Stimulated activated CD4-positive, alpha-beta T cell treated with anti-CD3 and anti-CD28 coated beads, TNF-alpha, amount 100 ng/mL, for 24 hours (primary cell): ENCODE measurements at places on chromosomes 7 and 10.

DNA sequence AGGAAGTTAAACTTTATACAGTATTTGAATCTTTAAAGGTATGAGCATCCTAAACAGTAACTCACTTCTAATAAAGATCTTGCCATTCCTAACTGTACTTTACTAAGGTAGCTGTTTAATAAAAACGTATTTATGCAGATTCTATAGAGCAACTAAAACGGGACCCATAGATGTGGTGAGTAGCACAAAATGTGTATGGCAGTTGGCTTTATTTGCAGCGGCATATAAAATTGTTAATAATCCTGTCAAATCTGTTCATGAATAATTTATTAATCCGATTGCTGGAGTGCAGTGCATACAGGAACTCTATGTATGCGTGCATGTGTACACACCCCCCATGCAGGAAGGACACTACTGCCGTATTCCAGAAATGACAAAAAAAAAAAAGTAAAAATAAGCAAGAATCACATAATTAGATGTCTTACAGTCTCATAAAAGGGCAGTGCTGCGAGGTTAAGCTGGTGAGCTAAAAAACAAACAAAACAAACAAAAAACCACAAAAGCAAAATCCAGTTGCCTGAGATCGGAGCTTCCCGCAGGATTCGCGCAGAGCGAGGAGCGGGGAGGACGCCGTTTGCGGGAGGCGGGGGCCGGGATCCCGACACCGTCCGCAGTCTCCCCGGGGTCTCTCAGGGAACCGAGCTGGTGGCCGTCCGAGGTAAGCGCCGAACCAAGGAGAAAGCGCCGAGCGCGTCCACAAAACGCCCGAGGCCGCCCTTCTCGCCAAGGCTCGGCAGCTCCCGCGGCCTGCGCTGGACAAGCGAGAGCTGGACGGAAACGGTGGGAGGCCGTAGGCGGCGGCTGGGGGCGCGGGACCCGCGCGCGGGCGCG, 518 bp upstream of the COMMD3 start:
- DNase-seq, result no peak

- no peak for DNase-seq
Measured at GRCh38 chr7:51374936-51375335, 58.3 kb upstream of the COBL start.

GRCh38 chr10:2851566-2851965, 215.8 kb upstream of the PFKP start:
- DNase-seq, result no peak

- DNase-seq, result no peak
Measured at GRCh38 chr10:47452495-47453140, 31.3 kb downstream of the ANXA8 start.

GRCh38 chr7:37901890-37902524, 14.6 kb downstream of the SFRP4 start:
- DNase-seq, result no peak

DNA sequence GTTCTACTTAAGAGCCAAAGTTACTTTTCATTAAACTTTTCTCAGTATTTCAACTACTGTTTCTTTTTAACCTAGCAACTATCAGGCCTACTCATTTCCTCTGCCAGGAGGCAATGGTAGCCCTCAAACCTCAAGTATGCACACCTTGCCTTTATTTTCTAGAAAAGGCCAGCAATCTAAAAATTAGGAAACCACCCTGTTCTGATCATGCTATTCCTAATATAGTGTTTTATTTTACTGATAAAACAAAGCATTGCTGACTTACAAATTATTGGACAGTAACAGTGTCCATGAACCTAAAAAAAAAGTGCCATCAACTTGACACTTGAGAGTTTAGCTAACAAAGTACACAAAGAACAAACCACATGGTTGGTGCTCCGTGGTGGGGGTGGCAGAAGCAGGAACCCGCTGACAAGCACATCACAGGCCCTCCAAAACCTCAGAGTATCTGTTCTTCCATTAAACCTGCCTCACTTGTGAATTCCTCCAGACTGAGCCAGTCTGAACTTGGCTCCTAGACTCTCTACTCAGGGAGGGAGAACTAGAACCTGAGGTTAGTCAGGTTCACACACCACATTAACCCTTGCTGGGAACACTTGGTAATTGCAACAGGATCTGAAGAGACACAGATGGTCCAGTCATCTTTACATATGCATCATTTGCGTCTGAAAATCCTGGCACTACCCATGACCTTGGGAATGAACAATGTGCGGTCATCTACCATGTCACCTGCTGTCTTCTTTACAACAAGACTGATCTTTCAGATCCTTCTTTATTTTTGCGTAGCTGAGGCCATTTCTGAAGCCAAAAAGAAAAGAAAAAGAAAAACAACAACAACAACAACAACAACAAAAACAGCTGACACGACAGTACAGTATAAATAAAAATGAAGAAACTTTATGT, 31.9 kb downstream of the PIP4K2A start:
- peak; percentile 38 for DNase-seq

DNA sequence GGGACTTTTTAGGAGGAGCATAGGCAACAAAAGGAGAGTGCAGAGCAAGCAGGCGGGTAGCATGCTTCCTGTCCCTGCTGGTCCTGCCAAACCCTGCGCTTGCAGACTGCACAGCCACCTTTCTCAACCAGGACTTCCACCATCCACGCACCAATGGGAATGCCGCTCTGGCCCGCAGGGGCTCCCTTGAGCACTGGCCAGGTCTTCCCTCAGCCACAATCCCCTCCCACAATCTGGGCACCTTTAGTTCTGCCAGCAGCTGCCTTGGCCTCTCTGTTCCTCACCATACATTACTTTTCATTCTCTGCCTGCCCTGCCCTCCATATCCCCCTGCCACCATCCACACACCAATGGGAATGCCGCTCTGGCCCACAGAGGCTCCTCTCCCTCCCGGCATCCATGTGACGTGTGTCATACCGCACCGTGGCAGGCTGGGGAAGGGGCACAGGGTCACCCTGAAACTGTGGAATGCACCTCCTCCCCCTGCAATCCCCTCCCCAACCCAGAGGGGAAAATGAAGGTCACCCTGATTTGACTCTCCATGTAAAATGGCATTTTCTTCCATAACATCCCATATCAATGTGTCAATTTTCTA, 97.3 kb upstream of the MACROH2A2 start:
- DNase-seq, result no peak

DNA sequence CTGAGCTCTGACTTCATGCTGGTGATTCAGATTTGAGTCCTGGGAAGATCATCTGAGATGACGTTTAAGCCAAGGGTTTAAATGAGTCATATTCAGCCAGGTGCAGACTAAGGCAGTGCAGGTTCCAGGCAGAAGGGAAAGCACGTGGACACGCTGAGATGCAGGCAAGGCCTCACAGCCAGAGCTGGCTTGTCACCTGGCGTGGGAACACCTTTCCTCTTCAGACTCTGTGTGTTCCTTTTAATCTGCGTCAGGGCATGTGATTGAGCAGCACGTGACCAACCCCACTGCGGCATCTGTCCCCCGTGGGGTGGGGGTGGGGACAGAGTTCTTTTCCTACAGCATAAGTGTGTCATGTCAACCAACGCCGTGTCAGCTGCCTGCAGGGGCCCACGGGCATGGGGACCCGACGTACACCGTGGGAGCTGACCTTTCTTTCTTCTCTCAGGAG, 10.7 kb upstream of the IDI2 start:
- no peak for DNase-seq

DNA sequence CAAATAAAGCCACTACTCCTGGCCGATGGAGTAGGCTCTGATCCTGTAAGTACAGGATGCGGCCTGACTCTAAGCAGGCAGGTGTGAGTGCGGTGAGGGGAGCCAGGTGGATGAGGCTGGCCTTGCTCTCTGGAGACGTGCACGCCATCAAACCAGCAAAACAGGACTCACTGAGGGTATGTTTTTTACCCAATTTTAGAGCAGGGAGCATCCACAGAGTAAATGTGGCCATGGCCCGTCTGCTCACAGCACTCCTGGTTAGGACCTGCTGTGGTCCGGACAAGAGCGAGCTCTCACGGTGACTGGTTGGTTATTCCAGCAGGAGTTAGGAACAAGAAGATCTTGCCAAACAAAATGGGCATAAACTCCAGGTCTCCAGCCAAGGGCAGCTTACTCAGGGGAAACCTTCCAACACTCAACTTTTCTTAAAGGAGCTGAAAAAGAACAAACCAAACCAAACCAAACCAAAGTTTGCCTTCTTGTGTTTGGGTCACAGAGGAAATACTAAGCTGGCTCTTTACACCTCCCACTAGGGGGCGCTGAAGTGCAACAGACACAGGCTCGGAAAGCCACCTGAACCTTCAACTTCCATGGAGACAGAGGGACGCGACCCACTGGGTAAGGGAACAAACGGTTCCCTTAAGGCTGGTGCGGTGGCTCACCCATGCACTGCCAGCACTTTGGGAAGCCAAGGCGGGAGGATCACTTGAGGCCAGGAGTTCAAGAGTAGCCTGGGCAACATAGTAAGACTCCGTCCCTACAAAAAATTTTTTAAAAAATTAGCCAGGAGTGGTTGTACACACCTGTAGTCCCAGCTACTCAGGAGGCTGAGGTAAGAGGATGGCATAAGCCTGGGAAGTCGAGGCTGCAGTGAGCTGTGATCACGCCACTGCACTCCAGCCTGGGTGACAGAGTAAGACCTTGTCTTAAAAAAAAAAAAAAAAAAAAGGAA, 122.4 kb downstream of the CLEC2L start:
- peak; percentile 70 for DNase-seq

- DNase-seq, result no peak
Measured at GRCh38 chr10:35421553-35422178, 85.4 kb downstream of the CCNY start.

GRCh38 chr10:80708185-80708584, 170.5 kb downstream of the SH2D4B start:
- no peak for DNase-seq
